ENCODE measurements at places on chromosomes 2 and 18.

GRCh38 chr2:65142515-65142914 lies 12.6 kb upstream of the RAB1A start:
- no peak for DNase-seq

GRCh38 chr2:218310853-218311540 lies 18.7 kb upstream of the TMBIM1 start:
- DNase-seq: no peak

- DNase-seq: no peak
These were observed 509.1 kb downstream of the MBD2 start for GRCh38 chr18:53715243-53715853.

DNA sequence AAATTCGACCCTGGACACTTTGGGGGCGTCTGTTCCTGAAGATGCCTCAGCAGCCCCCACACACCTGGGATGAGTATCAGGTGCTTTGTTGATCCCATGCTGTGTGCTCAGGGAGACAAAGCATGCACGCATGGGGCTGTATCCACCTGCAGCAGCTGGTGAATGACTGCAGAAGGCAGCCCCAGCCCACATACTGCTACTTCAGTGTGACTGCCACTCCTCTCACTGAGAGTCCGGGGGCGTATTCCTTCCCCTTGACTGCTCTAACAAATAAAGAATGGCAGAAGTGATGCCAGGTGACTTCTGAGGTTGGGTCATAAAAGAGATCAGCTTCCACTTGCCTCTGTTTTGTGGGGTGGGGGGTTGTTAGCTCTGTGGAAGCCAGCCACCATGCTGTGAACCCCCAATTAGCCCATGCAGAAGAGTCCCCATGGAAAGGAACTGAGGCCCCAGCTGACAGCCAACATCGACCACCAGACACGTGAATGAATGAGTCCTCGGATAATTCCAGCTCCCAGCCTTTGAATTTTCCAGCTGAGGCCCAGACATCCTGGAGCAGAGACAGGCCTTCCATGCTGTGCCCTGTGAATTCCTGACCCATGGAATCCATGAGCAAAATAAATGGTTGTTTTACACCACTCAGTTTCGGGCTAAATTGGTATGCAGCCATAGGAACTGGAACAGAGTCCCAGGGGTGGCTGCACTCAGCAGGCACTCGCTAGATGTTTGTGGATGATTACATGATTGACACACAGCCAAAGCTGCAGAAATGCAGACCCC lies 289.3 kb downstream of the CELF4 start:
- DNase-seq: no peak

DNA sequence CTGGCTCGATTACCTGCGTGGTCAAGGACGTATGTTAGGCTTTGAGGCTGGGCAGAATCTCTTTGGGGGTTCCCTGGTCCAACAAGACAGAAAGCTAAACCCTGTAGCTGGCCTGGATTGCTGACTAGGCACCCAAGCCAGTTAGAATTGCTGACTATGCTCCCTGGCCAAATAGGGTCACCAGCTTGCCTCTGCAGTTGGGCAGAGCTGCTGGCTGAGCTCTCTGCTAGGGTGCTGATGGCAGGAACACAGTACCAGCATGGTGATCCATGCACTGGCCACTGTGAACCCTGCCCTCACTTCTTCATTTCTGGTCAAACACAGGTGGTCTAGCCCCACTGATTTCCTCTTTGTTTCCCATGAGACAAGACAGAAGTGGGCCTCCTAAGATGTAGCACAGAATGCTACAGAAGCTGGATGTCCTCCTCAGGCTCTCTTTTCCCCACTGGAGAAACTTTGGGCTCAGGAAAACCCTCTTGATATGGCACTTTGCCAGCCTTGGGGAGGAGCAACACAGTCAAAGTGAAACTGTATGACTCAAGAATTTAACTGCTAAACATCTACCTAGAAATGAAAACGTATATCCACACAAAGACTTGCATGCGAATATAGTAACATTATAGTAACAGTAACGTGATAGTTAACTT lies 20.8 kb downstream of the SP140L start:
- peak; percentile 27 for DNase-seq

GRCh38 chr2:43738257-43738656 lies 35.6 kb upstream of the DYNC2LI1 start:
- DNase-seq: no peak

- DNase-seq: peak; percentile 22
These were observed 373 bp downstream of the EIPR1 start for GRCh38 chr2:3377279-3377611.

- DNase-seq: no peak
These were observed 111.5 kb downstream of the KLHL29 start for GRCh38 chr2:23496456-23496855.

DNA sequence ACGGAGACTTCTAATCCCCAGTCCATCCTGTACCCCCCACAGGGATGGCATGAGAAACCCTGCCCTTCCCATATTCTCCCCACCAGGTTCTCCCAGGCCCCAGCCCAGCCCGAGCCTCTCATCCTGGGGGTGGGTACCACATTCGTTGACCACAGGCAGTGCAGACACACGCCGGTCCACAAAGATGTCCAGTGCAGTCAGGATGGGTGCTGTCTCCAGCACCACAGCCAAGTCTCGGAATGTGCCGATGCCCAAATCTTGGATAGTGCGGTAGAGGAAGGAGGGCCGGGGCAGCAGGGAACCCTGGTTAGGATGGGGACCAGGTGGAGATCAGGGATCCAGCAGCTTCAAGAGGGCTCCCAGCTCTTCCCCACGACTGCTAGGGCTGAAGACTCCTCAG lies 4.8 kb downstream of the PRKAG3 start:
- DNase-seq: no peak

GRCh38 chr2:3423492-3424170 lies 44.1 kb downstream of the TRAPPC12 start:
- peak; percentile 75 for DNase-seq

GRCh38 chr2:95077861-95078603 lies 43.6 kb downstream of the MRPS5 start:
- no peak for DNase-seq

DNA sequence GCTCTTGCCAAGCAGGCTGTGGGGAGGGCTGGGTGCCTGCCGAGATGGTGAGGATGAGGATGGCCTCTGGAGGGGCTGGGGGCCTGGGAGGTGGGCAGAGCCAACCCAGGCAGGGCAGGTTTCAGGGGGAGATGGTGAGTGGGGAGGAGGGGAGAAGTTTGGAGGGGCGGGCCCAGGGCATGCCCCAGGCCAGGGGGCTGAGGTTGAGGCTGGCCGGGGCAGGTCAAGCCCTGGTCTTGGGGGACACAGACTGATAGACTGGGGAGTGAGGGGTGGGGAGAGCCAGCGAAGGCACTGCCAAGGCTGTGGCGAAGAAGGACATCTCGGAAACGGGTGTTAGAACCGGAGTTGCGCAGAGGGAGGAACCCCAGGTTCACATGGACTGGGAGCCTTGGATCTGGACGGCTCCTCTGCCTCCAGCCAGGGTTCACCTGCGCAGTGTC lies 12.6 kb downstream of the CAPN10 start:
- no peak for DNase-seq

GRCh38 chr2:230124757-230125431 lies 56.2 kb upstream of the SLC16A14 start:
- DNase-seq: no peak

DNA sequence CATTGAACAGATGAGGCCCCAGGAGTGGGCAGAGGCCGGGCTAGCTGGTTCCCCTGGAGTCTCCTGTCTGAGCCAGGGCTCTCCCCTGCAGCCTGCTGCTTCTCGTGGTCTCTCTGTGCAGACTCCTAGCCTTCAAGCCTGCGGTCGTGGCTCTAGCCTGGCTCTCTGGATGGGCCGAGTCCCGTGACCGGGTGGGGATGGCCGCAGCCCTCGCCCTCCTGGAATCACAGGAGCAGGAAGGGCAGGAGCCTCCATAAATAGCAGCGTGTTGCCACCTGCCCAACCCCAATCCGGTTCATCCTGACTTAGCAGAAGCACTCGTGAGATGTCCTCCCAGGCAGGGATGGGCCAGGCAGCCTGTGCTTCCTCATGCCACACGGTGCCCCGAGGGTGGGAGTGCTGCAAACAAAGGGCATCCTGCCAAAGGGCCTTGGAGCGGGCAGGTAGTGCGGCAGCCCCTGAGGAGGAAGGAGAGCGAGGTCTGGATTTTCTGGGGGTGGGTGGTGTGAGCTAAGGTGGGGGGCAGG lies 43.9 kb downstream of the FOSL2 start:
- DNase-seq: no peak

GRCh38 chr2:80715433-80715832 lies 410.9 kb upstream of the LRRTM1 start:
- DNase-seq: no peak

DNA sequence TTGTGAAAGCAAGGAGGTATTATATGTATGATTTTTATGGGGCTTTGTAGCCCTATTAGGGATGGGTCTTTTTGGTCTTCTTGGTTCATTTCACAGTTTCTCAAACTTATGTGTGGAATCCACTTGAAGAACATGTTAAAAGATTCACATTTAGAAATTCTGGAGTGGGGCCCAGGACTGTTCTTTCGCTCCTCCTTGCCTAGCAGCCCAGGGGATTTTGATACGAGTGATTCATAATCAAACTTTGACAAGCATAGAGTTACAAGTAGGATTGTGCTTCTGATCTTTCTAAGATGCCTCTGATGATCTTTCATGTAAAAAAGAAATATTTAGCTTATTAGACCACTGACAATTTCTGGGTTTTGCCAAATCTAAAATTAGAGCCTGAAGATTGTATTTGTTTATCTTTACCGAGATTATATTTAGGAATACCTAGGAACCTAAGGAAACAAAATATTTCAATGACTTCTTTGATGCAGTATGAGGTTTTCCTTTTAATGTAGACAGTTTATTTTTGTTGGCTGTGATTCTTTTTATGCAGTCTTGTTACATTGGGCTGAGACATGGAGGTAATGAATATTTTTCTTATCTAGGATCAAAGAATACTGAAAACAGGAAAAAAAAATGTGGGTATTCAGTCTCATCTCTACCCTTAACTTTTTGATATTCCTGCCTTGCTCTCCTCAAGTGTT lies 324.0 kb downstream of the PARD3B start:
- DNase-seq: no peak

GRCh38 chr2:29817801-29818680 lies 103.3 kb downstream of the ALK start:
- DNase-seq: no peak
